ENCODE measurements at places on chromosomes 3 and 15.

- DNase-seq, result no peak
Measured at GRCh38 chr15:72285927-72286516, 13.7 kb upstream of the PARP6 start.

DNA sequence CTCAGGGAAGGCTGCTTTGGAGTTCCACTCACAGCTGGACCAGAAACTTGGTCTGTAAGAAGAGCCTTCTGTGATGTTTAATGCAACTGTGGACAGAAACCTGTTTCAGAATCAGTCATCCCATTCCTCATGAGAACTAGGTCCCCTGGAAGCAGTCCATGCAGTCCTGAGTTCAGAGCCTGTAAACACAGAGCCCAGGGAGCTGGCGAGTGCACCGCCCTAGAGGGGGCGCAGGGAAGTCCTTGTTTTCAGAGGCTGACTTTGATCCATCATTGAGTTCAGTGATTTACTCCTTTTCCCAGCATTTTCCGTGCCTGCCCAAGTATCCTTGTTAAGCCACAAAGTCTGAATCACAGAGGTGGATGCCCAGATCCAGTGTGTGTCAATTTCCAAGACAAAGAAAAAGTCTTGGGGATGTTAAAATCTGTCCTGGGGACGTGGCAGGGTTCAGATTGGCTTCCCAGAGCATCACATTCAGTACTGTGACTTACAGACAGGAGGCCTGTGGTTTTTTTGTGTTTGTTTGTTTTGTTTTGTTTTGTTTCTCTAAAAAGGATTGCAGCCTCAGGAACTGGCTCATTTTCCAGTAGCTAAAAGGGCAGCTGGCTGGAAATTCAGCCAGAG lies 9.8 kb upstream of the TXNRD3 start:
- no peak for DNase-seq

GRCh38 chr15:41606997-41607396 lies 48.0 kb downstream of the TYRO3 start:
- DNase-seq, result no peak

- DNase-seq, result no peak
Measured at GRCh38 chr3:35969406-35969805, 330.1 kb downstream of the ARPP21 start.

Measured in natural killer cell treated with Interleukin-12 subunit alpha and Interleukin-12 subunit beta and Interleukin-15 and Interleukin-18, amount 100 ng/mL, for 72 hours (primary cell).